ENCODE measurements at places on chromosomes 12 and 14.

DNA sequence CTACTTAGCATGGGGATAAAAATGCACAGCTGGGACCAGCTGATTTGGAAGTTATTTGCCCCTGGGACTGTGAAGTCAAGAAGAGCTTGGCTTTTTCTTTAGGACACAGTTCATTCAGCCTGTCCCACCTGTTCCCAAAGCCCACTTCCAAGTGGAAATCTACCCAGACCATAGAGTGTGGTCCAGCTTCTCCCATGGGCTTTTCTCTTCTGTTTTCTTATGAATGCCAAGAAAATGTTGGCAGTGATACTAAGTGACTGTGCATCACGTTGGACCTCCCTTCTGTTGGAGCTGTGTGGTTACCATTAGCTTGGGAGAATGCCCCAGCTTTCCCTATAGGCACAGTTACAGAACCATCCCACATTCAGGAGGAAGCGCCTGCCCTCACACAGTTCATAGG lies 89.4 kb downstream of the NT5DC3 start:
- DNase-seq, result no peak

DNA sequence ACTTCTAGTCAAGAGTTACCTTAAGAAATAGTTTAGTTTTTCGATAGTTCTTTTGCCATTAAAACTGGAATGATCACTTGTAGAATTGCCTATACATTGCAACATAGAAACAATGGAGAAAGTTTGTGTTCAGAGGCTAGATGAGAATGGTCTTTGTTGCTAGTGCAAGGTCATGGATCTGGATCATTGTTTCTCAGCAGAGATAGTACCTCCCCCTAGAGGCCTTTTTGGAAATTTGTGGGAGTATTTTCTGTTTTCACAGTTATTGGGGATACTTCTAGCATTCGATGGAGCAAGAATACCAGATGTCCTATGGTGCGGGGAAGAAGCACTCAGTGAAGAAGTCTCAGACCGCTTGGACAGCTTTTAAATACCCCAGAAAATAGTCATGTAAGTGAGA lies 138.8 kb upstream of the HMGA2 start:
- DNase-seq, result peak; percentile 0

- no peak for DNase-seq
Observed at GRCh38 chr14:65483647-65484046, 71.1 kb downstream of the FUT8 start.

- DNase-seq, result no peak
Observed at GRCh38 chr14:102819747-102820330, 42.6 kb downstream of the TRAF3 start.

- no peak for DNase-seq
Observed at GRCh38 chr12:64139021-64139420, 83.1 kb downstream of the KICS2 start.

DNA sequence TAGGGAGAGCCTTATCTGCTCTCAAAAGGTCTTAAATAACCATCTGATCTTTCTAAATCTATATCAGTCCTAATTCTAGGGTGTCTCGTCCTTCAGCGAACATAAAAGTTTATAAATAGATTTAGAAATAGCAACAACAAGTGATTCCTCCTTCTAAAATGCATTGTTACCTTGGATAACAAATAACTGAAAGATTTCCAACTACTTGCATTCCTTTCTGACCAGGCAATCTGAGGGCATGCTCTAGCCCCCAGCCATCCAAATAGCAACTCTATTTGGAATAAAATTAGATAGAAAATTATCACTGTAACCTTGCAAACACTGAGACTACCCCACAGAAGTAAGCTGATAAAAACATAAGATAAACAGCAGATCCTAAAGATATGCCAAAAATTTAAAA lies 21.8 kb upstream of the KRR1 start:
- DNase-seq, result no peak

DNA sequence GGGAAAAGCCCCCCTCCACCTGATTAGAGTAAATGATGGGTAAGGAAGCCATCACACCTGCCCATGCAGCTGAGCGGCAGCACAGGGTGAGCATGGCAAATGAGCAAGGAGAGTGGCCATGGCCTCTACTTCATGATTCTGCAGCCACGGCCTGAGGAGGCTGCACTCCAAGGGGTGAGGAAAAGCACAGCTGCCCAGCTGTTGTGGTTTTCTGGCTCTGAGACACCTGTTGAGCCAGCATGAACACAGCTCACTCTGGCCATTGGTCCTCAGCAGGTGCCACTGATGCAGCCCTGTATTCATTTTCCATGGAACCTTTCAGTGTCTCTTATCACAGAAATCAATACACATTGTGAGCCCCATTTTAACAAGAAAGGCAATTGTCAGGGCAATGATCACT lies 707.2 kb downstream of the AACS start:
- DNase-seq, result no peak

- no peak for DNase-seq
Observed at GRCh38 chr12:109815225-109815624, 18.0 kb downstream of the TRPV4 start.

DNA sequence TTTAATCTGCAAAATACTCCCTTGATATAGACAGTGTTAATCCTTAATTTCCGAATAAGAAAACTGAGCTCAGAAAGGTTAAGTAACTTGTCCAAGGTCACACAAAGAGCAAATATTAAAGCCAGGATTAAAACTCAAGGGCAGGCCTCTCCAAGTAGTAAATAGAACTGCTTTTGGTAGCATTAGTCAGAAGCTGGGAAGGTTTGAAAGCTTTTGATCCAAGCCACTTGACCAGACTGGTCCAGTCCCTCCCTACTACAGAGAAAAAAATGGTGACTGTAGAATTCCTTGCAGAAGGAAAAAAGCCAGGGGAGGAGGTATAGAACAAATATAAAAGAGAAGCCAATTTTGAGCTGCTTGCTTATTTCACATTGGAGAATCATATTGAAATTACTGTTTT lies 111.5 kb downstream of the NT5DC3 start:
- DNase-seq, result no peak

DNA sequence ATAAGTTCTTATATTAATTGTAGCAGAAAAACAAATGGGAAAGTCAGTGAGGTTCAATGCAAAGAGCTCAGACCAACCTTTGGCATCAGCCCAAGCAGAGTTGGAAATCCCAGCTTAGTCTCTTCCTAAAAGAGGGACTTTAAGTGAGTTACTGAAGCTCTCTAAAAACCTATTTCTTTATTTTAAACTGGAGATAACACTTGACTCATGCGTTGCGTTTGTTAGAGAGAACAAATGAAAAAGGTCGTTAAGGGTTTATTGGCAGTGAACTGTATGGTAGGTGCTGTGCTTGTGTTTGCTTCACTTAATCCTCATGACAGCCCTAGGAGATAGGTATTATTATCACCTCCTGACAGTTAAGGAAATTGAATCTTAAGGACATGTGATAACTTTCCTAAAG lies 396.5 kb downstream of the RAD51B start:
- DNase-seq, result no peak

GRCh38 chr12:92759634-92760268 lies 57.0 kb downstream of the PLEKHG7 start:
- no peak for DNase-seq

- DNase-seq, result no peak
Observed at GRCh38 chr14:95649230-95649629, 37.0 kb upstream of the TCL1B start.

- no peak for DNase-seq
Observed at GRCh38 chr14:74425525-74426201, 347 bp downstream of the SYNDIG1L start.

DNA sequence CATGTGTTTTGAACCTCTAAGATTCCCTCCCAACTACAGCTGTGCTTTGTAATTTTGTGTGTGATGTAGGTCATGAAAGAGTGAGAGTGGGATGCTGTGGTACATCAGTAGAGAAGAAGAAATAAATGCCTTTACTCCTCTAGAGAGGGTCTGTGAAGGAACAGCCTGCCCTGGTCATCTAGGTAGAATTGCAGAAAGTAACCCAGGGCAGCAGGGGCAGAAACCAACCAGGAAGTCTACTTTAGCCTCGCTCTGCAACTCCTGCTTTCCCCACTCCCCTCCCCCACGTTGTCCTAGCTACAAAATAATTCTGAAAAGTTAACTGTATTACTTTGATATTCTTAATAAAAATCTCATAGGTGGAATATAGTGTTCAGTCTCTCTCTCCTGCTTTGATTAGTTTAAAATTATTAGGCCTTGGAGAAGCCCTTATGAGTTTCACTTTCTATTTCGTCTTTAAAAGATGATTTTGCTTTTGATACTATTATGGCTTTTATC lies 7.5 kb downstream of the TBK1 start:
- no peak for DNase-seq

- no peak for DNase-seq
Observed at GRCh38 chr14:55547650-55548315, 32.2 kb upstream of the KTN1 start.

GRCh38 chr12:75765170-75766059 lies 254.0 kb upstream of the KRR1 start:
- no peak for DNase-seq

- no peak for DNase-seq
Observed at GRCh38 chr12:118145798-118146156, 9.9 kb downstream of the PEBP1 start.

- no peak for DNase-seq
Observed at GRCh38 chr14:32977913-32978312, 39.2 kb downstream of the NPAS3 start.
